ENCODE measurements at places on chromosomes 5 and 9. TPM values are rescaled to one million over a fixed set of nuclear protein-coding genes. Genes with fewer than 3 reads are reported as not detected.

The SPINK4 gene
- polyA plus RNA-seq = not detected

The IL33 gene
- 42.0 TPM for polyA plus RNA-seq

The CMYA5 gene
- polyA plus RNA-seq = 341 TPM

The SYNPO gene
- polyA plus RNA-seq = 625 TPM

The C9orf50 gene
- polyA plus RNA-seq = not detected

The SHOC1 gene
- polyA plus RNA-seq = not detected

The CATSPER3 gene
- polyA plus RNA-seq = 0.48 TPM

The PCSK1 gene
- polyA plus RNA-seq = 0.14 TPM

The SSBP2 gene
- 31.9 TPM for polyA plus RNA-seq

The HEMGN gene
- not detected for polyA plus RNA-seq
